ENCODE measurements at places on chromosomes 2 and 18.
A peak's percentile ranks its signal among the peaks of the same experiment; 100 is the strongest.

DNA sequence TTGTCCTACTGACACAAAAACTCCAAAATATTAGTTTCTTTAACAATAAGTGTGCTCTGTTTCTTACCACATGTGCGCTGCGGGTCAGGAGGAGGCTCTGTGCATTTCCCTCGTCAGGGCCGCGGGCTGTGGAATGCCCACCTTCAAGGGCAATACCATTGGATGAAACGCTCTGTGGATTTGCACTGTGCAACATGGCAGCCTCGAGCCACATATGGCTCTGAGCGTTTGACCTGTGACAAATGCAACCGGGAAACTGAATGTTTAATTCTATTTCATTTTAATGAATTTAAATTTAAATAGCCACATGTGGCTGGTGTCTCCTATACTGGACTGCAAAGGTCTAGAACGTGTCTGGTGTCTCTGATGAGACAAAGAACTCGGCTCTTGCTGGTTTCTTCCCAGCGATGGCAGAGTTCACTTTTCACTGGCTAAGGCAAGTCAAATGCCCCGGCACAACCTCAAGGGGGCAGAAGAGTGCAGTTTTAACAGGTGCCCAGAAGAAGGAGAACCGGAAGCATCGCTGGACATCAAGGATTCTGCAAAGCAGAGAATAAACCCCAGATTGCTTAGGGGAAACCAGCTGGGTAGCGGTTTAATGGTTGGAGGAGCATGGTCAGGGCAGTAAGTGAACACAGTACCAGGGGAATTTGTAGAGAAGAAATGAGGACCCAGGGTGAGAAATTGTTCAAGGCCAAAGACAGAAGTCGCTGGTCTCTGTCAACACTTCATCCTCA, 37.0 kb upstream of the TMEM18 start:
- DNase-seq: peak; percentile 21

- DNase-seq: no peak
Observed at GRCh38 chr2:74957886-74958273, 563 bp upstream of the POLE4 start.

DNA sequence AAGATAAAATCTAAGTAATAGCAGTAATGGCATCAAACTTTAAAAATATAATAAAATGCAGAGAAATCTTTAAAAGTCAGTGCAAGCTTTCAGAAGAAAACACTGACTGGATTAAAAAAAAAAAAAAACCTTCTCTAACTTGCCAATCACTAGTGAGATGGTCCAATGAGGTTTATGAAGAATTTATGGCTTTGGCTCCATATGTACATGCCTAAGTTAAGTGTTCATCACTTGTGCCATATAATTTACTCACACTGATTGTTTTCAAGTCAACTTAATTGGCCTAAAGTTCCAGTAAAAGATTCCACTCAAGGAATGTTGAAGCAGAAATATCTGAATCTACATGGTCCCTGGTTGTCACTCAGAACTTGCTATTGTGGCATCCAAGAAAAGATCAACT, 40.7 kb upstream of the RAB27B start:
- DNase-seq: no peak

DNA sequence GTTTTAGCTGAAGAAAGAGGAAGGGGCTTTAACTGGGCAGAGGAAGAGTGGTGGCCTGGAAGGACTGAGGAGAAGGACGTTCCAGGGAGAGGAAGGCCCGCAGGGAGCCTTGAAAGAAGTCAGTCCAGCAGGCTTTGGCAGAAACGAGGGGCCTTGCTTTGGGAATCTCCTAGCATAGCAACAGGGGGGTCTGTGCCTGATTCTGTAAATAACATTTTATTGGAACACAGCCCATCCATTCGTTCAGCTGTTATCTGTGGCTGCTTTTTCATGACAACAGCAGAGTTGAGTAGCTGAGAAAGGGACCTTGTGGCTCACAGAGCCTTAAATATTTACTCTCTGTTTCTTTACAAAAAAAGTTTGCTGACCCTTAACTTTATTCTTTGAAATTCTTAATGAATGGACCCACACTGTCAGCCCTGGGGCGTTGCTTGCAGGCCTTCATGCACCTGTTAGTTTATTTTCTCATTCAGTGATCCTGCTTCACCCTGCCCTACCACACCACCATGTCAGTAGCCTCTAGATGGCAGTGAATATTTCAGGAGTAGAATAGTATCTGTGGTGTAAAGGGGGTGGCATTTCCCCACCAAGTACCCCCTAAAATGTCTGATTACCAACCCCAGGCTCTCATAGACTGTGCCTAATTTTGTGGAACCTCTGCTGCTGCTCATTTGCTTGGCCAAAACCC, 61.0 kb downstream of the MGAT5 start:
- DNase-seq: no peak

DNA sequence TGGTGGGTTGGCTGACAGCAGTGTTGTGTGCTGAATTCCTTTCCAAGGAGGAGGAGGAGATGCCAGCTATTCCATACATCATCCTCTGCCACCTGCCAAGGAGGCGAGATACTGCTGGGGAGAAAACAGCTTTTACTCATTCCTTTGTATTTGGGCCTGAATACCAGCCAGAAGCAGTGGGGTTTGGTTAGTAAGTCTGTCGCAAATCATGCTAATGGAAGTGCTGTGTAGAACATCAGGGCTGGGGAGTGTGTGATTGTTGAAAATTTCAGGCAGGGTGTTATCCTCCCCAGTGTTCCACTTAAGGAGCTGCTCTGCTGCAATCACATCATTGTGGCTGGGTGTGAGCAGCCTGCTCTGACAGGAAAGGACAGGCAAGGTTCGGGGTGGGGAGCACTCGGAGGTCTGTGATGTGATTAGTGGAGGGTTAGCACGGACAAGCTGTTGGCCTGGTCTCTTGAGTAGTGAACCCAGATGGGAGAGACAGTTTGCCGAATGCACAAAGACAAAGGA, 128.2 kb upstream of the DLX2 start:
- DNase-seq: no peak

DNA sequence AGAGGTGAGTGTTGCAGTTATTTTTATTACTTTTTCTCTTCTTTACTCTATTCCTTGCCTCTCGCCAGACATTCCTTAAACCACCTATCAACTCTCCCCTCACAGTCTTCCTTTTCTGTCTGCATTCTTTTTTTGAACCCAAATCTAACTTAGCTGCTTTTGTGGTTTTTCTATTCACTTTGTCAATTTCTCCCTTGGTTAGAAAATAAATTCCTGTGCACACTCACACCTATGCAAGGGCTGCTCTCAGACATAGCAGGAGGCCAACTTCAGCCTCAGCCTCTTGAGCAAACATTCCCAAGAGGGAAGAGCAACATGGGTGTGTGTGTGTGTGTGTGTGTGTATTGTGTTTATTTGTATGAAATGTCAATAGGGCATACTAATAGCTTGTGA, 808.6 kb downstream of the RNF144A start:
- peak; percentile 24 for DNase-seq

DNA sequence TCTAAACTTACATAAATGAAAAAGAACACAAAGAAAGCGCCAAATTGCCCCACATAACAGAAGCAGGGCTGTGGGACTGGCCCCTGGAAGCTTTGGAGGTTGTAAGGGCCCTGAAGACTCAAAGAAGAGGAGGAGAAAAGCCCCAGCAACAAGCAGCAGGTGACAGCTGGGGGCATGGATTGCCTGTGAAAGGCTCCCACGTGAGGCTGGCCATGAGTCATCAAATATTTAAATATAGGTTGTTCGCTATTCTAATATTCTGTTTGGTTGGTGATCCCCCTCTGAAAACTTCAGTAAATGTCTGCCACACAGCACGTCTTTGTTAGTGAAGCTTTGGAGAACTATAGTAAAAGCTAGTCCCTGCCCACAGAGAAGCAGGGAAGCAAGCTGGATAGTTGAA, 132.4 kb downstream of the MREG start:
- DNase-seq: no peak

- DNase-seq: no peak
Observed at GRCh38 chr18:63236921-63237846, 82.4 kb downstream of the BCL2 start.

DNA sequence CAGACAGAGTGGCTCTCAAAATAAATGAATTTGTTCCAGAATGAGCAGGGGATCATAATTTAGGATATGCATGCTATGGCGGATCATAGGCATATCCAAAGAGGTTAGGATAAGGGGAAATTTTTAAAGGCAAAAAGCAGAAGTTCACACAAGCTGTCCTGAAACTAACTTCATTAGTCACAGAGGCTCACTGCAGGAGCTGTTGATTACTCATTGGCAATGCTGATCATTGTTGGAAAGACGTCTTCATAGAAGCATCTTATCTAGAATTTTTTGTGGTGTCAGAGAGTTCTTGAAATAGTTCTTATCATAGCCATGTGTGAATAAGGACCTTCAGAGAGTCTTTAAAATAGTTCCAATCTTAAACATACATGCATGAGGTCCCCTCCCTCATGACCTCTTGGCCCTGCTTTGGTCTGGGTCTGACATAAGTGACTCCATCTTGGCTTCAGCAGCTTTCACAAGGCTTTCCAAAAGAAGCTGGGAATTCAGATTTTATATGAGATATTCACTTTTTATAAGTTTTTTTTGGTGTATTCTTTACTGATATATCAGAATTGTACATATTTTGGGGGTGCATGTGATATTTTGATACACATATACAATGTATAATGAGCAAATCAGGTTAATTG, 7.5 kb upstream of the CCDC195 start:
- no peak for DNase-seq

GRCh38 chr18:35158728-35159450, 81.9 kb upstream of the ZNF397 start:
- DNase-seq: peak; percentile 24

GRCh38 chr2:85137156-85137555, 4.0 kb downstream of the TCF7L1 start:
- DNase-seq: no peak

GRCh38 chr18:28112056-28112470, 64.9 kb downstream of the CDH2 start:
- DNase-seq: no peak

DNA sequence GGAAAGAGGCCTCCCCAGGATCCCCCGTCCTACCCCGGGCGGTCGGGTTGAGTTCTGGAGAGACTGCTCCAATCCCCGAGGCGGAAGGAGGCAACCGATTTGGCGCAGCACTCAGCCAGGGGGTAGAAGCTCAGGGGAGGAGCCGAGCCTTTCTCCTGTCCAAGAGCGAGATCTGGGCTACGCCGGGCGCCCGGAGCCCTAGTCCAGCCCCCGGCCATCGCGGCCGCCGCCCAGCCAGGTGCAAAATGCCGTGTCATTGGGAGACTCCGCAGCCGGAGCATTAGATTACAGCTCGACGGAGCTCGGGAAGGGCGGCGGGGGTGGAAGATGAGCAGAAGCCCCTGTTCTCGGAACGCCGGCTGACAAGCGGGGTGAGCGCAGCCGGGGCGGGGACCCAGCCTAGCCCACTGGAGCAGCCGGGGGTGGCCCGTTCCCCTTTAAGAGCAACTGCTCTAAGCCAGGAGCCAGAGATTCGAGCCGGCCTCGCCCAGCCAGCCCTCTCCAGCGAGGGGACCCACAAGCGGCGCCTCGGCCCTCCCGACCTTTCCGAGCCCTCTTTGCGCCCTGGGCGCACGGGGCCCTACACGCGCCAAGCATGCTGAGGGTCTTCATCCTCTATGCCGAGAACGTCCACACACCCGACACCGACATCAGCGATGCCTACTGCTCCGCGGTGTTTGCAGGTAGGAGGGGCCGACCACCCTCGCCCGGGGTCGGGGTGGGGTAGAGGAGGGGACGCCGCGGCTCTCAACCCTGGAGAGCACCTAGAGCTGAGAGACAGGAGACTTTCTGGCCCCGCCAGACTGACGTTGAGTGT, at the start of gene DYSF:
TSS of gene DYSF (plus strand) at position 158 of the 817 bp plus-strand sequence.
- no peak for DNase-seq
